Ascending aorta (tissue), 2 donors: ENCODE measurements at places on chromosomes 11 and 22. TPM values are rescaled to one million over a fixed set of nuclear protein-coding genes. Genes with fewer than 3 reads are reported as not detected.

MDK gene
- total RNA-seq, result 93.3 TPM

- DNase-seq, result no peak
These were observed 36.2 kb downstream of the SERPINH1 start for GRCh38 chr11:75598264-75598663.

- no peak for DNase-seq
These were observed 40.3 kb downstream of the RIBC2 start for GRCh38 chr22:45453764-45454163.

- DNase-seq, result no peak
These were observed 110.8 kb downstream of the TEAD1 start for GRCh38 chr11:12784987-12785386.

DNA sequence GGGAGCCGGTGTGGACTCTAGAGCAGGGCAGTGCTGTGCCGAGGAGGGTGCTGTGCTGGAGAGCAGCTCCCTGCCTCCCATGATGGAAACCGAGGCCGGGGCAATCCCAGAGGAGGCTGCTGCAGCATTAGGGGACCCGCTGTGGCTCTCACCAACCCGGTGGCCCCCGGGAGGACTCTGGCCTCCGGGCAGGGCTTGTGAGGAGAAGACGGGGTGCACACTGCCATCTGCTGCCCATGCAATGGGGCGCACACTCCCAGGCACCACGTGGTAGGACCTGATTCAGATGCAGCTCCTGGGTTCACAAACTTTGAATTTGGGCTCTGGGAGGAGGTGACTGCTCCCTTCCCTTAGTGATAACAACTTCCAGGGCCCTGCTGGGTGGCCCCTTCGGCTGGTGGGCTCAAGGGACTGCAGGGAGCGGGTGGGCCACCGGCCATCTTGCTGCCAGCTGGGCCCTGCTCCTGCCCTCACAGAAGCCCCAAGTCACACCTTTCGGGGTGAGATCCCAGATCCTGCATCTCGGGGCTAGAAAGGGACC, 93.8 kb upstream of the FGF3 start:
- DNase-seq, result no peak

DNA sequence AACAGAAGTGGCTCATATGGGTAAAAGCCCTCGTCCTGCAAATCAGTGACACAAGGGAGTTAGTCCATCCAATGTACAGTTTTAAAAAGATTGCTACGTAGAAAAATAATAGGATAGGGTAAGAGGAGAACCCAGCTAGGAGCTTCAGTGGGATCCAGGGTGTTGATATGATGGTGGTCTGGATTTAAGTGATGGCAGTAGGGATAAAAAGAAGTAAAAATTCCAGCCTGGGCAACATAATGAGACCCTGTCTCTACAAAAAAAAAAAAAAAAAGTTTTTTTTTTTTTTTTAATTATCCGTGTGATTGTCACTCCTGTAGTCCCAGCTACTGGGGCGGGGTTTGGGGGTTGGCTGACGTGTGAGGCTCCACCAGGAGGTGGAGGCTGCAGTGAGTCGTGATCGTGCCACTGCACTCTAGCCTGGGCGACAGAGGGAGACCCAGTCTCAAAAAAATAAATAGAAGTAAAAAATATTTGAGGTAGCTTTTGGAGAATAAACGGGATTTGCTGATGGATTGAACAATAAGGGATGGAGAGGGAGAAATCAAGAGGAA, 7.0 kb upstream of the L3MBTL2 start:
- no peak for DNase-seq

- no peak for DNase-seq
These were observed 3.8 kb downstream of the CYB5R3 start for GRCh38 chr22:42645341-42645937.
